ENCODE measurements at places on chromosomes 5 and 9.

- no peak overlapping the region for H3K27ac ChIP-seq
- no peaks in the 10 kb centered on the region for H3K27me3 ChIP-seq
- H3K36me3 ChIP-seq = no peaks in the 10 kb centered on the region
Observed at GRCh38 chr5:135498637-135498995, 37.1 kb downstream of the NEUROG1 start.

DNA sequence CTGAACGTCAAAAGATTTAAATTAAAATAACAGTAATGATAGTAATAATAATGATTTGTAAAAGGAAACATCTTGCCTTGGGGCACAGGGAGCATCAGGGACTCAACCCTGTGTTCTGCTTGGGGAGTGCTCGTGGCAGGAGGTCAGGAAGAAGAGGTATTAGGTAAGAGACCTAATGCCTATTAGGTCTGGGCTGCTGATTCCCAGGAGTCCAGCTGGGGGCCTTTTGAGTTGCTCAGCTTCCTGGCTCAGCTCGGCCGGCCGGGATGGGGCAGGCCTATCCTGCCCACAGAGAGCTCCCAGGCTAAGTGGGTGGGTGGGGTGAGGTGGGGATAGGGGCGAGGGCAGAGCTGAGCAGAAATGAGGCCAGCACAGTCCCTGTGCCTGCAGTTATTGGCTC is 17.5 kb downstream of the LMX1B start:
- H3K27ac ChIP-seq = no peak overlapping the region
- H3K4me1 ChIP-seq = no peaks in the 10 kb centered on the region
- H3K27me3 ChIP-seq = peaks cover 4% of the 10 kb centered on the region
- H3K4me3 ChIP-seq = no peak overlapping the region
- no peak for DNase-seq
- H3K36me3 ChIP-seq = no peaks in the 10 kb centered on the region

DNA sequence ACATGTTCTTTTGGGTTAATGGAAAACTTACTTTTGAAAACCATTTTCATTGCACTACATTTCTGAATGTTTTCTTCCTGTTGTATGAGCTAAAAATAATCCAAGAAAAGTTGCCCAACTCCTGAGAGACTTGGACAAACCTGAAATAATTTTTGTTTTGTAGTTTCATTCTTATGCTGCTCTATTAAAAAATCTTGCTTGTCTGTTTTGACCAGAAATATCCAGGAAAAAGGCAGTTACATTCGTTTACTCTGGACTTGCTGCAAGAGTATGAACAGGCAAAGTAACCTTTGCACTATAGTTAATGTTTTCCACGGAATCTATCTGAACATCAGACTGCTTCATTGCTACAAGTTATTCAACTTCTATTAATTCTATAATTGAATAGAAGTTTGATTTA is 200.1 kb upstream of the DAB2 start:
- H3K27me3 ChIP-seq = no peaks in the 10 kb centered on the region
- H3K4me3 ChIP-seq = no peak overlapping the region
- no peak for DNase-seq
- H3K4me1 ChIP-seq = no peaks in the 10 kb centered on the region
- no peaks in the 10 kb centered on the region for H3K36me3 ChIP-seq

DNA sequence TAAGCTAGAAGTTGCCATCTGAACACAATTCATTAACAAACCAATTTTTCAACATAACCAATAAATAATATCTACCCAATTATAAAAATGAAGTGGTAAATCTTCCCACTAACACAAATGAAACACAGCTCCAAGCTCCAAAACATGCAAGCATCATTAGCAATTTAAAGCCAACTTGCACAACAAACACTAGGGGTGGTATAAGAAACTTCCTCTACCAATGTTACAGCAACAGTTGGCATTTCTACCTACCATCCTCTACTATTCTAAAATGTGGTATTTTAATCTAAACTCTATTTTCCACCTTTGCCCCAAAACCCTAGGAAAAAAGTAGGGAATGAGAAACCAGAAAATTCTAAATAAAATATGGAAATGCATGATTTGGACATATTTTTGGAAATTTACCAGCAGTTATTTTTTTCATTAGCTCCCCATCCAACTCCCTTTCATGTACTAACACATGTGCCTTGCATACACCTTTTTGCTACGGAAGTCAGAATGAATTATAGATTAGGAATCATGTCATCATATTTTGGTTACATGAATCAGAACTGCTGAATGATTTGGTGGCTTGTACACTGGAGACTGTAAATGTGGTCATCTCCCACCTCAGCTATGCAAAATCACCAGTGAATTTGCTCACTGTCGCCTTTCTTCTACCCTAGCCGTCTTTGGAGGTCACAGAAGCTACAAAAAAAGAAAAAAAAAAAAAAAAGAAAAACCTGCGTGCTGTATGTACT is 4.1 kb downstream of the NR6A1 start:
- no peak for DNase-seq
- no peaks in the 10 kb centered on the region for H3K4me1 ChIP-seq
- no peaks in the 10 kb centered on the region for H3K36me3 ChIP-seq
- H3K27ac ChIP-seq = no peak overlapping the region
- no peaks in the 10 kb centered on the region for H3K27me3 ChIP-seq

DNA sequence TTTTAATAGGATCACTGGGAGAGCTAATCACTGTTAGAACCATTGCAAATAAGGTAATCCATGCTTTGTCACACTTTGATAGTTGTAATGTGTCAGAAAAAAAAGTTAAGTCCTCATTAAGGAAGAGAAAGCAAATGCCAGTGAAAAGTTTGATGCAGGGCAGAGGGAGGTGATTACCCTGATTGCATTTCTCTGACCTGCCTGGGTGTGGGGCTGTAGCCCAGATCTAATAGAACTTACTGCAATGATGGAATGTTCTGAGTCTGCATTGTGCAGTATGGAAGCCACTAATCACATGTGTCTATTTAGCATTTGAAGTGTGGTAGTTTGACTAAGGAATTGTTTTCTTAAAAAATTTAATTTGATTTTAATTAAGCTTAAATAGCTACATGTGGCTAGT is 202.7 kb downstream of the ATP10B start:
- no peaks in the 10 kb centered on the region for H3K27me3 ChIP-seq
- H3K4me1 ChIP-seq = no peaks in the 10 kb centered on the region
- H3K36me3 ChIP-seq = no peaks in the 10 kb centered on the region
- H3K4me3 ChIP-seq = no peak overlapping the region

GRCh38 chr9:133468374-133468773 is 8.6 kb downstream of the CACFD1 start:
- no peak overlapping the region for H3K4me3 ChIP-seq
- H3K4me1 ChIP-seq = no peaks in the 10 kb centered on the region
- no peak for DNase-seq
- no peaks in the 10 kb centered on the region for H3K36me3 ChIP-seq
- no peak overlapping the region for H3K27ac ChIP-seq

GRCh38 chr9:111598733-111599091 is 735 bp downstream of the PTGR1 start:
- H3K4me1 ChIP-seq = no peaks in the 10 kb centered on the region
- DNase-seq = peak; percentile 74
- H3K27ac ChIP-seq = peak overlapping the region; percentile 86
- no peaks in the 10 kb centered on the region for H3K27me3 ChIP-seq

GRCh38 chr5:78895616-78896015 is 89.5 kb downstream of the ARSB start:
- no peak for DNase-seq
- no peaks in the 10 kb centered on the region for H3K36me3 ChIP-seq
- H3K4me3 ChIP-seq = no peak overlapping the region
- no peaks in the 10 kb centered on the region for H3K4me1 ChIP-seq
- no peaks in the 10 kb centered on the region for H3K27me3 ChIP-seq

GRCh38 chr9:117546894-117547678 is 132.2 kb upstream of the ASTN2 start:
- H3K27ac ChIP-seq = no peak overlapping the region
- H3K4me3 ChIP-seq = no peak overlapping the region
- H3K4me1 ChIP-seq = no peaks in the 10 kb centered on the region
- no peaks in the 10 kb centered on the region for H3K27me3 ChIP-seq
- no peak for DNase-seq
- H3K36me3 ChIP-seq = no peaks in the 10 kb centered on the region

- H3K36me3 ChIP-seq = no peaks in the 10 kb centered on the region
- no peak overlapping the region for H3K4me3 ChIP-seq
- no peak overlapping the region for H3K27ac ChIP-seq
- no peak for DNase-seq
Observed at GRCh38 chr5:9456435-9457042, 89.3 kb downstream of the SEMA5A start.

DNA sequence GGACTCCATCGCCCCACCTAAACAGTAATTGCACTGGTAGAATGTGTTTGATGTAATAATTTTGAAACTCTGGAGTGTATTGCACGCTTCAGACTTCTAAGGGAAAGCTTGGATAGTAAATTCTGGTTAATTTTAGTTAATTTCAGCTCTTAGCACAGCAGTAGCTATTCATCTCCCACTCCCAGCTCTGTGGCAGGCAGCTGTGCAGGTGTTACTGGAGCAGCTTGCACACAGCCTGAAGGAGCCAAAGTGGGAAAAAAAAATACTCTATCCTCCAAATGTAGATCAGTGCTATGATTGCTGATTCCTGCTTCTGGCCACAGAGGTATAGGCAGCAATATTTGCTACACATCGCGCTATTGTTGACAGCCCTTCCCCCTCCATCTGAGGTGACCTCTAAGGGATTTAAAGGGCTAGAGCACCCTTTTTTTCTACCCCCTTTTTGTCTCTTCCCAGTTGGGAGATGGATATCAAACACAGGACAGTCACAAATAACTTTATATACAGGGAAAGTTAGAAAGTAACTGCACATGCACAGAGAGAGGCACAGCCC is 97.4 kb downstream of the KCTD16 start:
- no peak for DNase-seq
- H3K36me3 ChIP-seq = no peaks in the 10 kb centered on the region
- H3K4me1 ChIP-seq = no peaks in the 10 kb centered on the region
- H3K4me3 ChIP-seq = no peak overlapping the region
- H3K27ac ChIP-seq = no peak overlapping the region

GRCh38 chr5:1209489-1209852 is 8.1 kb downstream of the SLC6A19 start:
- H3K27ac ChIP-seq = no peak overlapping the region
- DNase-seq = no peak
- H3K36me3 ChIP-seq = no peaks in the 10 kb centered on the region

GRCh38 chr5:102807878-102808502 is 52.9 kb downstream of the PAM start:
- no peaks in the 10 kb centered on the region for H3K27me3 ChIP-seq
- peaks cover 7% of the 10 kb centered on the region for H3K36me3 ChIP-seq
- H3K4me3 ChIP-seq = no peak overlapping the region
- no peak overlapping the region for H3K27ac ChIP-seq
- no peak for DNase-seq

DNA sequence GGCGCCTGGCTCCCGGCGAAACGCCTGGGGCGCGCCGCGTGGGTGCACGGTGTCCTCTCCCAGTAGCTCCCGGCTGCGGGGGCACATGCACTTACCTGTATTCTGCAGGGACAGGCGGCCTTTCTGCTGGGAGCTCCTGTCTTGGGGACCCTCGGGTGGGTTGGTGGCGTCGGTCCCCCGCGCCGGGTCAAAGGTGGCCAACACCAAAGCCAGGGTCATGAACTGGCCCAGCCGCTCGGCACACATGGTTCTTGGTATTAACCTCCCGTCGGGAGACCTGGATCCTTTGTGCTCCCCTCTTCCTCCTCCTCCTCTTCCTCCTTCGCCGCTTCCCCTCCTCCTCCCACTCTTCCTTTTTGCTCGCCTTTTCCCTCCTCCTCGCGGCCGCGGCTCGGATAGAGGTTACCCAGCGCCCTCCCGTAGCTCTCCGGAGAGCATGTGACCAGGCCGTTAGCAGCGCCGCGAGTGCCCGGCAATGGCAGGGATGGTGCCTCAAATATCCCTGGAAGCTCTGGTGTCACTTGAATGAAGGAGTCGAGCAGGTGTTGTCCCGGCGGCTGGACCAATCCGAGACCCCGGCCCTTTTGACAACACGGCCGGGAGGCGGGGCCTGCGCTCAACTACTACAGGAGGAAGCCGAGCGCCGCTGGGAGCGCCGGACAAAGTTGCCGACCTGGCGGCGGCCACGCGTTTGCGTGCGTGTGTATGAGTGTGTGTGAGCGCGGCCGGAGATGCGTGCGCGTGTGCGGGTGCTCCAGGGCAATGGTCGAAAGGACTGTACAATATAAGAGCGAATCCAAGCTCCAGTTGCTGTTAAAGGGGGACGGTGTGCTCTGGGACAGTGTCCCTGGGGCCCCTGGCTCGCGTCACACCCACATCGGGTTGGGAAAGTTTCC is at the start of gene STC2:
Gene STC2, minus strand, starts transcription at position 467 of the 896 bp plus-strand sequence. Its CDS starts 221 bp downstream, at position 246.
- peaks cover 5% of the 10 kb centered on the region for H3K27me3 ChIP-seq
- no peaks in the 10 kb centered on the region for H3K36me3 ChIP-seq
- DNase-seq = peak; percentile 83
- peak within 1 kb of the TSS; percentile 50 for H3K4me3 ChIP-seq
- H3K27ac ChIP-seq = peak within 1 kb of the TSS; percentile 80

DNA sequence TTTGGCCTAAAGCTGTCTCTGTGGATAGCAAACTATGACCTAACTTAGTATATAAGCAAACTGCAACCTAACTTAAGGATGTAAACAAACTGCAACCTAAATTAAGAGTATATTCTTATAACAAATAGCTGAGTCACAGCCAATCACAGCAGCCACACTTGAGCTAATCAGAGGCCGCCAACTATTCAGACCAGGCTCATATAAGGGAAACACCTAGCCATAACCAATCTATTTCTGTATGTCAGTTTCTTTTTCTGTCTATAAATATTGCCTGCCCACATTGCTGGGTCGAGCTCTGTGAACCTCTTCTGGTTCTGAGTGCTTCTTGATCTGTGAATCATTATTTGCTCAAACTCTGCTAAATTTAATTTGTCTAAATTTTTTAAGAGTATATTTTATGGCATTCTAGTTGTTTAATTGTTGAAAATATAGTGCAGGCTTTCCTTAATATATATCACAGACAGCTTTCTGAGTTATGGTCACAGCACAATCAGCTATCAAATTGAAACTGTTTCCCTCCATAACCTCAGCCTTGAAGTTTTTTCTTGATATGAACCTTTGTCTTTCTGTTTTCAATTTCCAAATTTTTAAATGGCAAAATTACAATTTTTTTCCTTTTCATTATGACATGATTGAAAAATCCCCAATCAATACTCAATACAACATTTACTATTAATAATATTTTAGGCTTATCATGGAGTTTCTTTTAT is 327.1 kb upstream of the NUDT12 start:
- H3K4me1 ChIP-seq = no peaks in the 10 kb centered on the region
- H3K27me3 ChIP-seq = no peaks in the 10 kb centered on the region
- no peak overlapping the region for H3K4me3 ChIP-seq
- no peaks in the 10 kb centered on the region for H3K36me3 ChIP-seq

DNA sequence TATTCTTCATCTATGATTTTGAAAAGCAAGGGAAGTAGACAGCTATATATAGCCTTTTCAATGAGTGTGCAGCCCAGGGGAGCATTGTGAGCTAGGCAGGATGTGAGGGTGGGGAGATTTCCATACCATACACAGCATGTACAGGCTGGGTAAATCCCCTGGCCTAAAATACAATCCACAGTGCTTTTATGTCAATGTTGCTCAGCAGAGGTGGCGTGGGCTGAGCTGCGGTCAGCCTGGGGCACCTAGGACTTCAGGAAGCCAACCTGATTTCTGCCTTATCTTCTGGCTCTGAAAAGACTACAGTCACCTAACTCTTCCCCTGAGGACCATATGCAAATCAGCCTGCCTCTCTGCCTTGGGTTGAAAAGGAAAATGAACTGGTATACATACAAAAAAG is 6.3 kb upstream of the GARIN3 start:
- no peaks in the 10 kb centered on the region for H3K27me3 ChIP-seq
- DNase-seq = peak; percentile 13
- H3K4me3 ChIP-seq = no peak overlapping the region

- no peak overlapping the region for H3K4me3 ChIP-seq
- H3K27me3 ChIP-seq = no peaks in the 10 kb centered on the region
- no peaks in the 10 kb centered on the region for H3K36me3 ChIP-seq
- no peaks in the 10 kb centered on the region for H3K4me1 ChIP-seq
Observed at GRCh38 chr5:144368556-144368955, 197.9 kb downstream of the KCTD16 start.

All from right atrium auricular region (tissue), 2 donors.